Endothelial cell (in vitro differentiated cells): ENCODE measurements at places on chromosomes 2 and 18. TPM values are rescaled to one million over a fixed set of nuclear protein-coding genes. Genes with fewer than 3 reads are reported as not detected.
A peak's percentile ranks its signal among the peaks of the same experiment; 100 is the strongest.

GRCh38 chr18:45837283-45838070 is 12.0 kb downstream of the SIGLEC15 start:
- peak; percentile 72 for DNase-seq

DNA sequence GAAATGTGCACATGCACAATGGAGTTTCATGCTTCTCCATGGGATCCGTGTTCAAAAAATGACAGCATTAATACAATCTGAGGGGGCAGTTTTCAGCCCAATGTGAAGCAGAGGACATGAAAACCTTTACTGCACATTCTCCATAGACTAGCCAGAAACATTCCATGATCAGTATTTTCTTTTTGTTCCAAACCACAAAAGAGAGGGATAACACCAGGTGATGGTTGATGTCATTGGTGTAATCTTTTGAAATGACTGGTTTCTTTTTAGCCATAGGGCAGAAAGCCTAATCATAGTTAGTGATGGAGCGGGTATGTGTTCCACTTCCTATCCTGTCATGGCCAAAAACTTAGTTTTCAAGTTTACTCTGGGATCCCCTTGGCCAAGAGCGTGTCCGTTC is 1.8 kb upstream of the KYNU start:
- DNase-seq = no peak

Gene DNAJC5G
- not detected for total RNA-seq

Gene VIL1
- total RNA-seq = 0.44 TPM

GRCh38 chr2:182541268-182541667 is 114.4 kb upstream of the PDE1A start:
- DNase-seq = no peak

DNA sequence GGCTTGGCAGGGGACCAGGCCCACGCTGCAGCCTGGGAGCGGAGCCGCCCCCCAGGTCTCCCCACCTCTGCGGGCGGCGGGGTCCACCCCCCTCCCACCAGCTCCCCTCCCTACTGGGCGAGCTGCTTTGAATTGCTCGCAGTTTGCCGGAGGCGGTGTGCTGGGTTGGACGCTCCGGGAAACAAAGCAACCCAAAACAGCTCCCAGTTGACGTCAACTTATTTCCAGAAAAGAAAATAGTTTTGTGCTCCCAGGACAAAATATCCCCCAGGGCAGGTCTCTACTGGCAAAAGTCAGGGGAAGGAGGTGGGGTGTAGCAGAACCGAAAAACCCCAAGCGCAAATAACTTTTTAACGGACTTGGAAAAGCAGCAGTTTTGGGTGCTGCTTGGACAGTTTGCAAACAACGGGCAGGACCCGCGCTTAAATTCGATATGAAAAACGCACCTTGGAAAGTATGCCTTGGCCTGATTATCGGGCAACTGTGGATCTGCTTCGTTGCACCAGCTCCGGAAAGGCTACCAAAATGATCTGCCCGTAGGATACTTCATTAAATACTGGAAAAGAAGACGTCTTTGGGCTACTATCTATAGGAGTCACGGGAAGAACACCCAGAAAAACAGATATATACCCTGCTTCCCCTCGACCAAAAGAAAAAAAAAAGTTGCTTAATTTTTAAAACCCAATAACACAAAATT is 2.8 kb upstream of the KCTD1 start:
- DNase-seq = peak; percentile 12

GRCh38 chr2:53235836-53236582 is 531.6 kb upstream of the CHAC2 start:
- no peak for DNase-seq

Gene XIRP2
- 5.5 TPM for total RNA-seq
